Activated CD8-positive, alpha-beta memory T cell treated with anti-CD3 and anti-CD28 coated beads, Interleukin-2, amount 50 U/mL, for 4 hours (primary cell): ENCODE measurements at places on chromosomes 3 and 15.

GRCh38 chr3:124456506-124456905 is 273.7 kb upstream of the UMPS start:
- DNase-seq, result no peak

DNA sequence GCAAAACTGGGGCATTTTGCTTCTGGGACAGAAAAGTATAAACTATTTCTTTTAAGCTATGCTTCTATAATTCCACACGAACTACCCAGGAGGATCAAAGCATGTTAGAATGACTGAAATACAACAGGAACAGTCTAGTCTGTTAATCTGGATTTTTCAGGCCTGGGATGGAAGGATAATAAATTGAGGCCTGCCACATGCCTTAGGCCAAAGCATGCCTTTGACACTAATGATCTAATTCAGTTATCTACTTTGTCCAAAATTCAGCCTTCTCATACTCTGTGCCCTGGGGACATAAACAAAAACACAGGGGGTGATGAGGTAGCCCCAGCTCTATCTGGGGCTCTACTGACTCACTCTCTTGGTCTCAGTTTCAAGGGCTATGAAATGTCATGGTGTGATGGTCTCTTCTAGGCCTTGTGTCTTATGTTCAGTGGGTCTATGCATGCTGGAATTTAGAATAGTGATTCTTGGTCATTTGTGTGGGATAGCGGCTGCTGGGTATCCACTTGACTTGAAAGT is 32.5 kb downstream of the GAP43 start:
- DNase-seq, result no peak

GRCh38 chr15:42279234-42279723 is 6.0 kb upstream of the TMEM87A start:
- DNase-seq, result no peak

DNA sequence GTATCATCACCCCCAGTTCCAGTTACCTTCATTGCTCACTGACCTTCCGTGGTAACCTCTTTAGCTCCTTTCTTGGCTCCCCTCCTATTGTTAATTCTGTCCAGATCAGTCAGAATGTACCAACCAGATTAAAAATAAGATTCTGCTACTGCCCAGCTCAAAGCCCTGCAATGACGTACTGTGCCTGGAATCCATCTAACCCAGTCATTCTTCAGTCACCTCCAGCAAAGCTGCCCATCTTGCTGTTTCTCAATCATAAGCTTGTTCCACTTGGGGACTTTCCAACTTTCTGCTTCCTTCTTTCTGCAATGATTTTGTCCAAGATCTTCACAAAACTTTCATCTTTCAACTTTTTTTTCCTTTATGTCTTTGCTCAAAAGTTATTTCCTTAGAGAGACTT is 512.0 kb upstream of the ZNF385D start:
- no peak for DNase-seq

DNA sequence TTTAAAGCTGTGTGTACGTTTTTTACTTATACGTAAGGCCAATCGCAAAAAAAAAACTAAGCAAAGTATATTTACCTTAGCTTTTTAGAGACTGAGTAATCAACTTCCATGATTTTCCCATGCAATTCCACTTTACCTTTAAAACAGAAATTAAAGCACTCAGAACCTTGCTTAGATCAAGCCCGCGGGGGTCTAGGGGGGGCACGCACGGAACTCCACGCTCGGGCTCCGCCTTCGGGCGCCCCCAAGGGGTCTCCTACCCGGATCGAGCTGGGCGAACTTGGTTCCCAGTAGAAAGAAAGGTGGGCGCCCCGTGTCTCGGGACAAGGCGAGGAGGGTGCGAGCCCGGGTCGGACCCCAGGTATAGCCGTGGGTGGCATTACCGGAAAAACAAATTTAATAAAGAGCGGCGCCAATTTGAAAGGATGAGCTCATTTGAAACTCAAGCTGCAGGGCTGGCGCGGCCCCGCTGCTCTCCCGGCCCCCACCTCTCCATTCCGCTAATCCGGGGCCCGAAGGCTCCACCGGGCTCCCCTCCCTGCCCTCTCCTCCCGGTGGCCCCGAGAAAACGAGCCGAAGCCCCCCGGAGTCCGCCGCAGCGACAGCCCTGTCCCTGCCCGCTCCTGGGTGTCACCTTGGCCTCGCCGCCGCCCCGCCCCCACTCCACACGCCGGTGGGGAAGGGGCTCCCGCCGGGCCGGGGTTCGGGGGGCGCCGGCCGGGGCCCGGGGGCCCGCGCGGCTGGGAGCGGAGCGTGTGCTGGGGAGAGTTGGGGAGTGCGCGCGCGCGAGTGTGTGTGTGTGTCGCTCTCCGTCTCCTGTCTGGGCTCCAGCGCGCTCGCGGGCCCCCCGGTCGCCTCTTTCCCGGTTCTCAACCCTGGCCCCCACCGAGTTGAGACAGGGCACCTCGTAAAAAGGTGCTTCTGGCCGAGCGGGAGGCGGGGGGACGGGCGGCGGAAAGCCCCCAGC is 1.5 kb downstream of the IGF2BP2 start:
- DNase-seq, result peak; percentile 22

DNA sequence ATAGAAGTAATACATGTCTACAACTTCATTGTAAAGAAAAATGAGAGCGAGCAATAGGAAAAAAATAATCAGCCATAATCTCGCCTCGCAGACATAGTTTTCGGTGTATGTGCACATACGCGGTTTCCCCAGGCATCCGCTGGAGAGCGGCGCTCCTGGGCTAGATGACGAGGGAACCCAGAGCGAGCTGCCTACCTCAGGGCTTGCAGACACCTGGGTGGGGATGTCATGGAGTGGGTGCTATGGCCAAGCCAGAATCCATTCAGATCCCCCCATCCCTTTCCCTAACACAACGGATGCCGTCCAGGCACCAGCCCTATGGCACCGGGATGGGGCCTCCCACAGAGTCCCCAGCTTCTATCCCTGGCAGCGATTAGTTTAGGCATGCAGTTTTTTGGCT is 4.5 kb upstream of the CFAP100 start:
- DNase-seq, result no peak

DNA sequence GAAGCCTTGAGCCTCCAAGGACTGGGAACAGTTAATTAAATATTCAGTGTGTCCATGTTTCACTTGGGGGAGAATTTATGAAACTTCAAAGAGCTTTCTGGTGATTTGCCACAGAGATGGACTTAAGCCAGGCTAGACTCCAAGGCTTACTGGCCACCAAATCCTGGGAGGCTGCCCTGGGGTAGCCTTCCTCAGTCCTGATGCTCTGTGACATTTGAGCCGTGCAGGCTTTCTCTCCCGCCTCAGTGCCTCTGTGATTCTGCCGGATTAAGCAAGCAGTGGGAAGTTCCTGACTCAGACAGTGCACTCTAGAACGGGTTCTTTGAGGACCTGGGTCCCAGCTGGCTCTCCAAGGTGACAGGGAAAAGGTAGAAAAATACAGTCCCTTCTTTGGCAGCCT is 314.7 kb upstream of the ICE2 start:
- DNase-seq, result no peak

GRCh38 chr3:50518436-50518835 is 15.0 kb upstream of the CACNA2D2 start:
- DNase-seq, result no peak

DNA sequence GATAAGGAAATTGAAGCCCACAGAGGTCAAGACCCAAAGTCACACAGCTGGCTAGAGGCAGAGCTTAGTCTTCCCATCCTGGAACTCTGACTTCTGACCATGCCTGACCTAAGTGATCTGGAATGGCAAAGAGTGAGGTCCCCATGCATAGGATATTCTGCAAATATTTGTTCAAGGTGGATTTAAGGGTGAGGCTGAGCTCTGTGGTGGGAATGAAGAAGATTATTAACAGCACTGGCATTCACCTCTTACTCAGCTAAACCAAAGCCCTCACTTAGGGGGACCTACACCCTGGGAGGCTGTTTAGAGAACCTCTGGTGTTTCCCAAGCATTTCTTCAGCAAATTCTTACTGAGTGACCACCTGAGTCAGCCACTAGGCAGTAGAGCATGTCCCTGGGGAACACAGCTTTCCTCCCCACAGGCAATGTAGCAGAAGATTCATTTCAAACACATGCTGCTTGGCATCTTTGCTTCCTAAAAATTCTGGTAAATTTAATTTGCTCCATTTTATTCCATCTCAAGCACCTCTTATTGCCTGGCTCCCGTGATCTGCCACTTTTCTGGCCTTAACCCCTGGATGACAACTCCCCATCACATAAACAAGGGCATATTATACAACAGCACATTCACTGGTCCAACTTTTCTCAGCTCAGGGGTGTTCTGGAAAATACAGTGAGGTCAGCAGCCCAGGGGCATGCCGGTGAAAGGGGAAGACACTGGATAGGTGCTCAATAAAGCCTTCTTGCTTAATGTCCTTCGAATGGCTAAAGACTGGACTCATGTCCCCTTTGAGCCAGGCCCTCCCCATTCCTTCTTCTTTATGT is 176.0 kb downstream of the ABHD5 start:
- DNase-seq, result no peak

DNA sequence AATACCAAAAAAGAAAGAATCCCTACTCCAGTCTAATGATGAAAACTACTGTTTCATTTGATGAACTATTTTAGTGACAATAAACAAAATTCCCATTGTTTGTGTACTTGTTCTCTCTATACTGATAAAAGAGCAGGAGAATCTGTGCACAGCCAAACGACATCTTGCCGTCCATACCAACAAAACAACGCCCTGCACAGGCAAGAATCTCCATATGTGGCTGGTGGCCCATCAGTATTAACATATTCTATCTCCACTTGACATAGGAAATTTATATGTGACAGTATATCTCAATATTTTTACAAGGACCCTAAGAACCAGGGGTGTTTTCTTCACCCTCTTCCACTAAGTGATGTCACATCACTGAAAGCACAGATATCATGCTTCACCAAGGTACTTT is 279.5 kb downstream of the ULK4 start:
- DNase-seq, result no peak

- no peak for DNase-seq
Measured at GRCh38 chr3:100779480-100779879, 70.2 kb downstream of the TFG start.

GRCh38 chr3:125281381-125281780 is 68.8 kb upstream of the SLC12A8 start:
- DNase-seq, result no peak

- no peak for DNase-seq
Measured at GRCh38 chr3:177934001-177934891, 602.0 kb upstream of the KCNMB2 start.

GRCh38 chr3:126202276-126202675 is 21.9 kb upstream of the ALDH1L1 start:
- no peak for DNase-seq

DNA sequence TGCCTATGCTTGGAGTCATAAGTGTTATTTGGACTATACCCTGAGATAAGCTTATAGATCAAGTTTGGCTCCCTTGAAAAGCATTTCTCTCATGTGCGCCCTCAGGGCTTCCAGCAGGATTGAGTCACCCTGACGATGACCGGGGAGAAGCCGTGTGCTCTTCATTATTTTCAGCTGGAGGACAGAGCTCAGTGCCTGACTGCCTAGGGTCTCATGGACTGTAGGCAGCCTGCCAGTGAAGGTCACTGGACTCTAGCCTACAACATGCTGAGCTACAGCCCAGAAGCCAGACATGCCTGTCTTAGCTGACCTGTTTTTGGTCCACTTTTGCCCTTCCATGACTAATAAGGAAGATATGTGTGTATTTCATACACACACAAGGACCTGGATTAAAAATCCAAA is 31.6 kb upstream of the NUDT16 start:
- no peak for DNase-seq

DNA sequence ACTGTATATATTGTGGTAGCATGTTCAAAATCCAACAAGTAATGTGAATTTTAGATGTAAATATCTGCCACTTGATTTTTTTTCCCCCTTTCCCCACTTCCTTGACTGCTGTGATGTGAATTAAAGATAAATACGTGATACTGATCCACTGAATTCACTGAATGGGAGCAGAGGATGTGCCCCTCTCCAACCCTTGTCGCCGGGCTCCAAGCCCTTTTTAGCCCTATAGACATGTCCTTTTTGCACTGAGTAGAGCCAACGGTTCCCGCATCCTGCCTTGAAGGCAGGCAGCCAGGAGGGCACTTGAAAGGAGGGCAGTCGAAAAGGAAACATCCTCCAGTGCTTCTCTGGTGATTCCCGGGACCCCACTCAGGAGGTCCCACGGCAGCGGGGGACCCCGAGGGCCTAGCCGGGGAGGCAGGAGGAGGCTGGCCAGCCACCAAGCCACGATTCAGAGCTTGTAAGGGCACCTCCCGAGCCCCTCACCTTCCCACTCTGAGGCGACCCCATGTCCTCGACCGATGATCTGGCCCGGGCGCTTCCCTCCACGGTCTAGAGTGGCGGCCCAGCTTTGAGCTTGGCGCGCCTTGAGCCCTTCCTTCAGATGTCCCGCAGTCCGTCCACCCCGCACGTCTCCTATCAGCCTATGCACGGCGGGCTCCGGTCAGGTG is 901 bp upstream of the MANF start:
- DNase-seq, result no peak

GRCh38 chr3:29312960-29313452 is 32.1 kb downstream of the RBMS3 start:
- no peak for DNase-seq

DNA sequence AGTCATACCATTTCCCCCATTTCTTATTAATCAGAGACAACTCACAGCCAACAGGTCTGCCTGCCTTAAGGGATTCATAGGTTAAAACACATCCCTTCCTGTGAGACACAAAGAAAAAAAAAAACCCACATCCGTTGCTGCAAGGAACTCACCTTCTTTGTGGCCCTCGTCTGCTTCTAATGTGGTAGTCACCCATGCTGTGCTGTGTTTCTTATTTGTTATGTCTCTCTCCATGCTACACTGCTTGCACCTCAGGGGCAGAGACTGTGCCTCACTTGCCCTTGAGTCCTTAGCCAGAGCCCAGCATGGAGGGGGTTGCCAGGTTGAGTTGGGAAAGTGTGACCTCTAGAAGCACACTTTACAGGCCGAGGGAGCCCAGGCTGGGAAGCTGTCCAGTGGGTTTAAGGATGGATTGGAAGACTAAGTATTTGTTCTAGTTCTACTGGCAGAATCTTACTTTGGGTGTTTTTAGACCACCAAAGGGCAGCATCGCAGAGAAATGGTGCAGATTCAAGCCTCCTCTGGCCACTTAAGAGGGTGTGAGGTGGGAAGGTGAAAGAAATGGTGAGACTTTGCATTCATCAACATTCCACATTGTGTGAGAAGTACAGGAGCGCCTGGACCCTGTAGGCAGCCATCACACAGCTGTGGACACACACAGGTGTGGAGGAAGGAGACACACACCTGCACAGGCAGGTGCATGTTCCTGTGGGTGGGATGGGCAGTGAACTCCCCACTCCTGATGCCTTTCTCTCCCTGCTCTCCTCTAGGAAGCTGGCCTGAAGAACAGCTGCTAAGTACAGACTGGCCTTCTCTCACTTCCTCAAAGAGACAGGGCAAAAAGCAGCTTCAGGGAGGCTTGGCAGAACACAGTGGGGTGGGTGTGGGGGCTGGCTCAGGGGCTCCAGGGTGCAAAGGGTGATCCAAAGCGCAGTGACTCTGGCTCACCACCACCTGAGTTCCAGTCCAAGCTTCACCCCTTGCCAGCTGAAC is 48.8 kb downstream of the GLB1 start:
- peak; percentile 38 for DNase-seq

- DNase-seq, result no peak
Measured at GRCh38 chr15:69849232-69849610, 248.5 kb downstream of the TLE3 start.

DNA sequence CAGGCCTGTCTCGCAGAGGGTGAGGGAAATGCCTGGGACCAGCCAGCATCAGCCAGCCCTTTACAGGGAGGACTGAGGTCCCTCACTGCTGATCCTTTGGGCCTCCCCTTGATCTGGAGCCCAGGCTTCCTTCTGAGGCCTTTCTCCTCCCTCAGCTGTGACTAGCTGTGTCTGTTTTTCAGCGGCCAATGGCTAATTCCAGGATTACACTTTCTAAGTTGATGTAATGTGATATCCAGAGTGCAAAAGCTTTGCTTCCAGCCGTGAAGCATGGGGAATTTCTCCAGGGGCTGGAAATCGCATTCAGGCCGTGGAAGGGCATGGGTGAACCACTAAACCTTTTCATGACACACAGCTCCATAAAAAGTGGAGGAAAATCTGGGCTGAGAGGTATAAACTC is 157.6 kb downstream of the SHQ1 start:
- DNase-seq, result no peak
